GM13976 (cell line): ENCODE measurements at places on chromosomes 16 and 17.

DNA sequence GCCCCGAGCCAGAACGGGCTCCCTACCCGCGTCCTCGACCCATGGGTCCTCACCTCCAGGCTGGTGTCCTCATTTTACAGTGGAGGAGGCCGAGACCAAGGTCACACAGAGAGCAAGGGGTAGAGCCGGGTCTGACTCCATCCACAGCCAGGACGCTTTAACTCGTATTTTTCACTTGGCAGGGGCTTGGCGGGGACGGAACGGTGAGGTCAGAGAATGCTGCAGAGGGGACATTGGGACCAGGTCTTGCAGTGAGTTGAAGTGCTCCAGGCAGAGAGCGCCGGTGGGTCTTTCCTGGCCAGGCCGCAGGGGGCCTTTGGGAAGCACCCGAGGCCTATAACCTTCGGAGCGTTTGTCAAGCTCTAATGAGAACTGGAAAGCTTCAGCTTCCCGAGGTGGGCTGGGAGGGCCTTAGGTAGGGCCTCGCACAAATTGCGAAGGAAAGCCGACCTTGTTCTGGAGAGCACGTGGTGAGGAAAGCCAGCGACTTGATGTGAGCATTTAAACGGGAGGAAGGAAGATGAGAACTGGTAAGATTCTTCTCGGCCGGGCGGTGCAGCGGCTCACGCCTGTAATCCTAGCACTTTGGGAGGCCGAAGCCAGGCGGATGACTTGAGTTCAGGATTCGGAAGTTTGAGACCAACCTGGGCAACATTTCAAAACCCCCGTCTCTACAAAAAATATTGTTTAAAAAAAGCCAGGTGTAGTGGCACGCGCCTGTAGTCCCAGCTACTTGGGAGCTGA lies 908 bp upstream of the CLUH start:
- DNase-seq, result no peak

GRCh38 chr17:44820631-44821212 lies 9.4 kb downstream of the GJC1 start:
- no peak for DNase-seq

GRCh38 chr16:87459833-87460232 lies 33.0 kb downstream of the ZCCHC14 start:
- no peak for DNase-seq

- peak; percentile 52 for DNase-seq
Measured at GRCh38 chr16:89815639-89816348, 653 bp downstream of the FANCA start.

DNA sequence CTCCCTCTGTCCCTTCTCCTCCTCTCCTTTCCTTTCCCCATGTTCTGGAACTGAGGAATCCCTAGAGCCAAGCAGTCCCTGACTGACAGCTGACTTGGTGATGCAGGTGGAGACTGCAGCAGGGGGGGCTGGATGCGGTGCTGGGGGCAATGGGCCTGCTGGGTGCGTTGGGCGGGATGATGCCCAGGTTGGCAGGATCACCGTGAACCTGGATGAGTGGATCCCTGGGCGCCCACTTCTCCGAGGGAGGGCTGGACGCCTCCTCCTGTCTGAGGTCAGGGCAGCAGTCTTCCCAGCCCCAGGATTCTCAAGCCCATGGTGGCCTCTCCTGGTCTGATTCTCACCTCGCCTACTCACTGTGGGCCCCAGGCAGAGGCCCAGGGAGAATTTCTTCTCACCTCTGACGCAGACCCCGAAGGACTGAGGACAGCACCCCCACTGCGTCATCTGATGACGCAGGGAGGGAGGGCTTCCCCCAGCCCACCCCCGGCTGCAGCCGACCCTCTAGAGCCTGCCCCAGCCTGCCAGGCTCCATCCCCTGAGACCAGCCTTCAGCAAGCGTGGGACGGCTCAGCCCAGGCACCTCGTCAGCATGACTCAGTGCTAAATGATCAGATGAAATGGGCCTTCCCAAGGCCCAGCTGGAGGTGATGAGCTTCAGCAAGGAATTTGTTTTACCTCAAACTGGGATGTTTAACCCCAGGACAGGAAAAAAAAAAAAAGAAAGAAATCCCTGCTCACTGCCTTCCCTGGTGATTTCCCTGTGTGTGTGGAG lies 188.0 kb upstream of the TNRC6C start:
- DNase-seq, result no peak

GRCh38 chr17:16428098-16428882 lies 12.9 kb downstream of the TRPV2 start:
- no peak for DNase-seq

DNA sequence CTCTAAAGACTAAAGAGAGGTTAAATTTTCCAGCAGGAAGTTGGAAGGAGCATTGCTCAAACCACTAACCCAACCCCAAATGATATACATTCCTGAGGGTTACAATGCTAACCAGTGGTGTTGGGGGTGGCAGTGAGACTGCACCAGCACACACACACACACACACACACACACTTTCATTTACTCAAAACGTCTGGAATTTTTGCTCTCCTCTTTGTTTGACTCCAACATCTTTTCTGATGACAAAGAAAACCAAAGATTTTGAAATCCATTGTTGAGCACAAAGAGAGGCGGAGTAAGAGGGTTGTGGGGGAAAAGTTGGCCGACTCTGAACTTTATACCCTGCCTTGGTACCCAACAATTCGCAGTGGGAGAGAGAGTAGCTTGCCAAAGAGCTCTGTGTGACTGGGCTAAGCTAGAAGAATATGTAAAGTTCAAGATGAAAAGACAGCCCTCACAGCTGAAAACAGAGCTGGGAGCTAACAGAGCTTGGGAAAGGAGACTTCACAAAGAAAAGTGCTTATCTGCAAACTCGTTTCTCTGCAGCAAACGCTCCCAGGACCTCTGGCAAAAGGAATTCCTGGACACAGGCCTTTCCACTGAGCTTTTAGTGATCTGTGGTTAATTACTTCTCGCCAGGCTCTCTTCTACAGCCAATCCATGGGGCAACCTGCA lies 426.0 kb upstream of the CDH11 start:
- DNase-seq, result no peak

DNA sequence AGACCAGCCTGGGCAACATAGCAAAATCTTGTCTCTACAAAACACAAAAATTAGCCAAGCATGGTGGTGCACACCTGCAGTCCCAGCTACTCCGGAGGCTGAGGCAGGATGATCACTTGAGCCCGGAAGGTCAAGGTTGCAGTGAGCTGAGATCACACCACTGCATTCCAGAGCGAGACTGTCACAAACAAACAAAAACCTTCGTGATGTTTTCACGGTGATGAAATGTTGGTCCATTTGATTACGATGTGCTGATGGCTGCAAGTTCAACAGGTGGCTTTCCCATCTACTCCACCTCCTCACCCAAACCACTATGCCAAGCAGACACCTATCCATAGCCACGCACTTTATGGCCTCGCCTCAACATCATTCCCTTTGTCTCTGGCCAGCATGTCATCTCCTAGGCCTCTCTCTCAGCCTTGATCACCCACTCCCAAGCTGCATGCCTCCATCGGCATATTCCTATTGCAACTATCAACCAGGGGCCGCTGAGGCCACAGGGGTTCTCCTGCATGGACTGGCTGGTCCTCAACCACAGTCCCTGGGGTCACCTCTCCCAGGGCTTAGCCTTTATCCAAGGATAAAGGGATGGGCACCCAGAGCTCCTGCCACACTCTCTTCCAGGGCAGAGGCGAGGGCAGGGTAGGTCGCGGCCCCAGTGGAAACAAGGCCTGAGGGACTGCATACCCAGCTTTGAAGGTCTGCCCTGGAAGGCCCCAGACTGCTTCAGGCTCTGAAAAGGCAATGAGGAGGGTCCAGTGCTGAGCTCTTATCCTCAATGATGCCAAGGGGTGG lies 17.1 kb upstream of the ALOX15B start:
- no peak for DNase-seq

- DNase-seq, result no peak
Measured at GRCh38 chr16:5551909-5552308, 454.3 kb upstream of the EEF2KMT start.

DNA sequence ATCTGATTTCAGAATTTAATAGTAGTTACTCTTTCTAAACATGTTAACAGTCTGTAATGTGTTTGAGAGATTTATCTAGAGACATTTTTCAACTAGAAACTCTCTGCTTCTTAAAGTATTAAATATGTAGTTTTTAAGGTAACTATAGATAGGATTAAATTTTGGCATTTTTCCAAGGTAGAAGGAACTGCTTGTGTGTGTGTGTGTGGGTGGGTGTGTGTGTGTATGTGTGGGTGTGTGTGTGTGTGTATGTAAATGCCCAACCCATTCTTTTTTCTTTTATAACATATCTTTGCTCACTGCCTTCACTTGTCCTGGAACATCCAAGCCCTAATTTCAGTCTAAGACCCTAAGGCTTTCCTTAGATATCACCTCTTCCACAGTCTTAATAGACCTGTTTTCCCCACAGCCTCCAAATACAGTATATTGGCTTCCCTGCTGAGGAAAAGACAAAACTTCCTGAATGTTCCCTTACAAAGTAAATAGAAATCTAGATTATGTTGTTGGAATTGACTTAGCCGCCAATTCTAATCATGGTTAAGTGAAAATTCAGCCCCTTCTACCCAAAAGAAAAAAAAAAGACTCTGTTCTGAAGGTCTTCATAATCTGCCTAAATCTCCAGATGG lies 33.5 kb downstream of the NUP93 start:
- DNase-seq, result no peak

GRCh38 chr16:22786691-22787090 lies 27.3 kb upstream of the HS3ST2 start:
- DNase-seq, result no peak

GRCh38 chr17:69857412-69857835 lies 217.6 kb upstream of the KCNJ16 start:
- DNase-seq, result no peak

GRCh38 chr16:85853547-85854545 lies 45.1 kb upstream of the IRF8 start:
- DNase-seq, result no peak

DNA sequence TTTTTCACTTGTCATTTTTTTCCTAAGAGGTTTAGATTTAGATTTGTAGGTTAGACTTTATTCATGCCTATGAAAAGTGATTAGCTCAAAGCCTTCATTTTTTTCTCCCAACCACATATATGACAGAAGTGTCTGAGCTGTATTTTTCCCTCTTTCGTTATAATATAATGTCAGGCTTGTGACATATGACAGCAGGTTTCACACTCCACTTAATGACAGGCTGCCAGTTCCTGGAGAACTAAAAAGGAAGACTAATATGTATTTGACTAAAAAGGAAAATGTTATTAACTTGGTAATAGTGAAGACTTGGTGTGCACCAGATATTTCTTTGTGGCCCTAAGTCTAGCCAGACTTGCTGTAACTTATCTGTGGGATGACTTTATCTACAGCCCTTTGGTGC lies 200.7 kb upstream of the CACNG5 start:
- no peak for DNase-seq

GRCh38 chr17:80279895-80280294 lies 19.2 kb downstream of the RNF213 start:
- DNase-seq, result no peak

DNA sequence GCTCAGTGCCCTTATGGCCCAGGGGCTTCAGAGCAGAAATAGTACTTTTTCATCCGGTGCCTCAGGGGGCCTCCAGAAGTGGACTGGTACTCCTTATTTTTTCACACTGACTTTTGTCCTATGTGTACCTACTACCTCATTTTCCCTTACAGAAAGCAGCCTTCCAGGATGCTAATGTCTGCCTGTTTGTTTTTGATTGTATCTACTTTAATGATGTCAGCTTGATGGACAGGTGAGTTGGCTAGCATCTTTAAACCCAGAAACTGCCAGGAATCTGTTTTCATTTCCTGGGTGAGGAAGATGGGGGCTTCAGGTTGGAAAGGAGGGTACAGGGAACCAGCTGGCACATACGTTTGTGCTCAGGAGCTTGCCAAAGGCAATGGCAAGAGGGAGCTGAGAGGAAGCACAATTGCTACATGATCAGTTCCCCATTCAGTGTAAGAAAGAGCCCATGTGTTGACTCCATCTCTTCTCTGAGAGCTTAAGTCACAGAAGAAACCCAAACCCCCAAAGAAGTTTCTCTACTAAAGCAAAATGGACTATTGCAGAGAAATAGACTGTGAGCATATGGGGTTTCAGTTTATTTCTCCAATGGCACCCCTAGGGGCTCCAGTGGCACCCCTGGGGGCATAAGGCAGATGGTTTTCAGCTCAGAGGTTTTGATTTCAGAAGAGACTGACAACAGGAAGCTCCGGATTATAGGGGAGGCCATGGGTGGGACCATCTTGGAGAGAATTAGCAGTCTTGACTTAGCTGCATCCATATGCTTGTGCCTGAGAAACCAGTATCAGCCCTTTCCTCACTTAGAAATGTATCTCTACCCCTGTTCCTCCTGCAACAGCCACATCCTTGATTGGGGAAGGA lies 16.3 kb downstream of the LIG3 start:
- no peak for DNase-seq

- no peak for DNase-seq
Measured at GRCh38 chr17:48551596-48552465, 6.9 kb upstream of the HOXB2 start.

DNA sequence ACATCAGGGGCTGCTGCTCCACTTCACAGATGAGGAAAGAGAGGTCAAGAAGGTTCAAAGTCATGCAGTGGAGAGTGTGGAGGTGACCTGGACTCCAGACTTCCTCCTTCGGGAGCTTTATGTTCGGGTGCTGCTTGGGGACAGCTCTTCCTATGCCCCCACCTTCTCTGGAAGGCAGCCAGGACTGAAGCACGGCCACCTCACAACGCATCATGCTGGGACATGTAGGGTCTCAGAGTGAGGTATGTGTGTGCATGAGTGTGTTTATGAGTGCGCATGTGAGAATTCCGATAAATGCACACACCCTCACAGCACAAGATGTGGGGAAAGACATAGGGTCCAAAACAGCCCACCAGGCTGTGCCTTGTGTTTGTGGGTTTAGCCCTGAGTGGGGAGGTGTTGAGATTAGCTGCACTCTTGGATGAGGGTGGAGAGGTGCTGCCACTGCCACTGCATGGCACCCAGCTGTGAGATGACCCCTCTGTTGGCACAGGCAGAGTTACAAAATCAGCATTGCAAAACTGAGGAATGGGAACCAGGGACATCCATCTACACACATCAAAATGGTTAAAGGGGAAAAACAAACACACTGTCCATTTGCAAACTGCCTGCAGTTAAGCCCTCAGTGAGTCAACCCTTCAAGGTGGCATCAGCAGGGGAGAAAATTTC lies 367.4 kb downstream of the SEC14L1 start:
- no peak for DNase-seq

DNA sequence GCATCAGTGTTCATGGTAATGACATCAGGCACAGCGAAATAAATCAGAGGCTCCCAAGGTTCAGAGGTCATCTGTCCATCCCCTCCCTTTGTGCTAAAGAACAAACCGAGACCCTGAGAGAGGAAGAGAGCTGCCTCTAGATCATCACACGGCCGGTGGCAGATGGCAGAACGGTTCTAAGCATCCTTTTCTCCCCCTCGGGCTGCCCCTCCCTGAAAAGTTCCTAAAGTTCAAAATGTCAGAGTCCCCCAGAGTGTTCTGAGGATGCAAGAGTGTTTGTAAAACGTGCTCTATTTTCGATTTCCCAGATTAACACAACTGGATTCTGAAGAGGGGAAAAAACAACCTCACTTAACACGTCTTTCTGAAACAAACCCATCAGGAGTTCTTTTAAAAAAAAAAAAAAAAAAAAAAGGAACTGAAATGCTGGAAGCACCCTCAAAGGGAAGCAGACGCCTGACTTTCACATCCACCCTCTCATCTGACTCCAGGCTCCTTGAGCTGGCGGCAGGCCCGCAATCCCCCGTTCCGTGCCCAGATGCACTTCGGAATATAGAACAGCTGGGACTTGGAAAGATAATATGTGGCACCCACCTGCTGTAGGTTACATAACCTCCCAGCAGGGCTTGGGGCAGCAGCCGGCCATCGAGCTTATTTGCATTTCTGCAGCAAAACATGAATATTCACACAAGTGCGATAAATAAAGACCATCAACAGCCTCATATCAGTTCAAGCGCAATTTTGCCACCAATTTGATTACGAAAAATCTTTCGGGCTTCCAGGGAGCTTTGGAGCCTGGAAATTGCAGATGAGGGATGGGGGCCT lies 115.5 kb upstream of the SMURF2 start:
- peak; percentile 41 for DNase-seq
